Kidney (tissue), 22 donors: ENCODE measurements at places on chromosomes 2 and 18. TPM values are rescaled to one million over a fixed set of nuclear protein-coding genes. Genes with fewer than 3 reads are reported as not detected.

NOP58 gene
- 57.1 TPM for total RNA-seq

GRCh38 chr2:102436323-102436722 is 13.4 kb downstream of the IL18RAP start:
- no peak overlapping the region for H3K27ac ChIP-seq
- H3K4me1 ChIP-seq: no peaks in the 10 kb centered on the region
- H3K4me3 ChIP-seq: no peak overlapping the region
- H3K36me3 ChIP-seq: no peaks in the 10 kb centered on the region
- H3K27me3 ChIP-seq: no peaks in the 10 kb centered on the region
- DNase-seq: no peak

UGT1A10 gene
- not detected for total RNA-seq

DNA sequence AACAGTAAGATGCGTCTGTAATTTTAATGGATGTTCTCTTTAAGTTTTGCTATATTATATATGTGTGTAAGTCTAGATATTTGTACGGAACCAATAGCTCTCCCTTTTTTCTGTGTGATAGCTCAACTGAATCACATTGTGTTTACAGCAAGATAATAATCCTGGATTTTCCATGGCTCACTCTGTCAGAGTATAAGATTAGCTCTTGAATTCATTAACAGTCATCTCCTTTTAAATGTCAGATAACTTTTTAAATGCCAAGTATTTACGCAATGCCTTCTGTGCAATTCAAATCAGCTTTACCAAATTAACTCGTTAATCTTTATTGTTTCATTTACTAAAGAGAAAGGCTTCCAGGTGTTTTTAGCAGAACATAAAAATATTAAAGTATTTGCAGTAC is 76.9 kb downstream of the KIAA2012 start:
- no peak overlapping the region for H3K27ac ChIP-seq
- DNase-seq: no peak
- H3K36me3 ChIP-seq: no peaks in the 10 kb centered on the region
- H3K4me1 ChIP-seq: no peaks in the 10 kb centered on the region

DNA sequence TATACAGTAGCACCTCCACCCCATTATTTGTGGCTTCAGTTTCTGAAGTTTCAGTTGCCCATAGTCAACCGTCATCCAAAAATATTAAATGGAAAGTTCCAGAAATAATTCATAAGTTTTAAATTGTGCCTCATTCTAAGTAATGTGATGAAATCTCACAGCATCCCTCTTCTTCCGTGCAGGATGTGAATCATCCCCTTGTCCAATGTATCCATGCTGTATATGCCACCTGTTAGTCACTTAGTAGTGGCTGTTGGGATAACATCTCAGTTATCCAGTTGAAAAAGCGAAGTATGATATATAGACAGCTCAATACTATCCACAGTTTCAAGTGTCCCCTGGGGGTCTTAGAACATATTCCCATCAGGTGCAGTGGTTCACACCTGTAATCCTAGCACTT is 119.1 kb upstream of the OTX1 start:
- DNase-seq: no peak
- no peaks in the 10 kb centered on the region for H3K27me3 ChIP-seq
- H3K27ac ChIP-seq: no peak overlapping the region
- H3K4me1 ChIP-seq: no peaks in the 10 kb centered on the region
- no peak overlapping the region for H3K4me3 ChIP-seq

DNA sequence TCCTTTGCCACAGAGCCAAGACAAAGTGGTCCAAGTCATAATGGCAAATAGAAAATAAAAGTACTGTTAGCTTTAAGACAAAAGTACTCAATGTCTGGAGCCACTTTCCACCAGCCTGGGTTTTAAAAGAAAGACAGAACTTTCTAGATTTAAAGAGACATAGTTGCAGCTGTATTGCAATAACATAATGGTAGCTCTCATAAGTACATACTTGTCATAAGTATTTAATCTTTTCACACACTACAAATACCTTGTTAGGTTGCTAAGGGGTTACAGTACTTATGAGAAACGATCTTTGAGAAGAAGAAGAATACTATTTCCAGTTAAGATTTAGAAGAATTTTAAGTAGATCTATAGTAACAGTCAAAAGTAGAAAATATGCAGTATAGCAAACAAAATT is 28.9 kb upstream of the AQP4 start:
- no peaks in the 10 kb centered on the region for H3K36me3 ChIP-seq
- no peaks in the 10 kb centered on the region for H3K27me3 ChIP-seq
- no peak overlapping the region for H3K27ac ChIP-seq
- no peaks in the 10 kb centered on the region for H3K4me1 ChIP-seq
- DNase-seq: no peak
- H3K4me3 ChIP-seq: no peak overlapping the region

STAT4 gene
- 8.5 TPM for total RNA-seq

C1QL2 gene
- total RNA-seq: not detected

DNA sequence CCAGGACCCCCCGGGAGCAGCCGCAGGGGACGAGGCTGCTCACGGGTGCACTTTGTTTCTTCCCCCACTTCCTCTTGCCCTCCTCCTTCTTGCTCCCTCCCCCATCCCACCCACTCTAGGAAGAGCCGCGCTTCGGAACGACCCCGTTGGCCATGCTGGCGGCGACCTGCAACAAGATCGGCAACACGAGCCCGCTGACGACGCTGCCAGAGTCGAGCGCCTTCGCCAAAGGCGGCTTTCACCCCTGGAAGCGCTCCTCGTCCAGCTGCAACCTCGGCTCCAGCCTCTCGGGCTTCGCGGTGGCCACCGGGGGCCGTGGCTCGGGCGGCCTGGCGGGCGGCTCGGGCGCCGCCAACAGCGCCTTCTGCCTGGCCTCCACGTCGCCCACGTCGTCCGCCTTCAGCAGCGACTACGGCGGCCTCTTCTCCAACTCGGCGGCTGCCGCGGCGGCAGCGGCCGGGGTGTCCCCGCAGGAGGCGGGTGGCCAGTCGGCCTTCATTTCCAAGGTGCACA is 1.3 kb downstream of the SP9 start:
- no peaks in the 10 kb centered on the region for H3K36me3 ChIP-seq
- peaks cover 11% of the 10 kb centered on the region for H3K4me1 ChIP-seq

CPLX4 gene
- total RNA-seq: not detected

LRRTM1 gene
- total RNA-seq: 0.09 TPM

EGR4 gene
- total RNA-seq: not detected

DNA sequence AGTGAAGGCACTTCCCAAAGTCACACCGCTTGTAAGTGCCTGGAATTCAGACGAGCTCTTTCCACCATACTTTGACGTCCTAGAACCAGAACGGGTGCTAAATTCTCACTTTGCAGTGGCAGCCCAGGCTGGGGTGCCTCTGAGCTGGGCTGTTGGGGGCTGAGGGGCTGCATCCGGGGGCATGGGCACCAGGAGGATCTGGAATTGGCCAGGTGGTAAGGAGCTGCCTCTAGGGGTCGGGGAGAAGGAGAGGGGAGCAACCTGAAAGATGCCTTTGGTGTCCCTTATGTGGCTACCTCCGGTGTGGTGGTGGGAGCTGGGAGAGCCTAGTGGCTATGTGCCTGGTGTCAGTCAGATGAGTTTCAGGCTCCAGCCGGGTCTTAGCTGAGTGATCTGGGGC is 7.1 kb downstream of the ATOH8 start:
- H3K4me3 ChIP-seq: no peak overlapping the region
- no peaks in the 10 kb centered on the region for H3K27me3 ChIP-seq
- no peak for DNase-seq
- no peak overlapping the region for H3K27ac ChIP-seq
- H3K36me3 ChIP-seq: no peaks in the 10 kb centered on the region
- no peaks in the 10 kb centered on the region for H3K4me1 ChIP-seq

COBLL1 gene
- total RNA-seq: 205 TPM

DNA sequence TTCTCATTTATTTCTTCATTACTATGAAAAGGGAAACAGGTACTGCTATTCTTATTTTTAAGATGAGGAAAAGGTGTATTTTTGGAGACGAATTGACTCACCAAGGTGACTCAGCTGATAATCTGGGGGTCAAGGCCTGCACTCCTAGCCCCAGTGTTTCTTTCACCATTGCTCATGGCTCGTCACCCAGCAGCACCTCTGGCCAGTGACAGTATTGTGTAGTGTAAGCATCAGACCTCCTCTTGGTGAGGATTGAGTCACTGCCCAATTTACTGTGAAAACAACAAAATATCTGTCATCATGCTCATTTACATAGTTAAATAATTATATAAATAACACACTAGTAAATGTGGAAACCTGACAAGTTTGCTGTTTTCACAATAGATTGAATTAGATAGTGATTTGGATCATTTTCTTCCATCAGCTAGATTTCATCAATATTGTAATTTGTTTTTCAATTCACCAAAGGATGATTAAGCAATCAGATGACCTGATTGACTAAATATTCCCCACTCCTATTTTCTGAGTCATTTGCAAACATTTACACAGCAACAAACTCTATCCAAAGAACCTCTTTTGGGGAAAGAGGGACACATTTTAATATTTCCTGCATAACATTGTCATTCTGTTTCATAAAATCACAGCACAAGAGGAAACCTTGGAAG is 492.8 kb upstream of the RAB12 start:
- H3K4me1 ChIP-seq: no peaks in the 10 kb centered on the region
- no peak for DNase-seq
- H3K27me3 ChIP-seq: no peaks in the 10 kb centered on the region
- no peak overlapping the region for H3K4me3 ChIP-seq

DNA sequence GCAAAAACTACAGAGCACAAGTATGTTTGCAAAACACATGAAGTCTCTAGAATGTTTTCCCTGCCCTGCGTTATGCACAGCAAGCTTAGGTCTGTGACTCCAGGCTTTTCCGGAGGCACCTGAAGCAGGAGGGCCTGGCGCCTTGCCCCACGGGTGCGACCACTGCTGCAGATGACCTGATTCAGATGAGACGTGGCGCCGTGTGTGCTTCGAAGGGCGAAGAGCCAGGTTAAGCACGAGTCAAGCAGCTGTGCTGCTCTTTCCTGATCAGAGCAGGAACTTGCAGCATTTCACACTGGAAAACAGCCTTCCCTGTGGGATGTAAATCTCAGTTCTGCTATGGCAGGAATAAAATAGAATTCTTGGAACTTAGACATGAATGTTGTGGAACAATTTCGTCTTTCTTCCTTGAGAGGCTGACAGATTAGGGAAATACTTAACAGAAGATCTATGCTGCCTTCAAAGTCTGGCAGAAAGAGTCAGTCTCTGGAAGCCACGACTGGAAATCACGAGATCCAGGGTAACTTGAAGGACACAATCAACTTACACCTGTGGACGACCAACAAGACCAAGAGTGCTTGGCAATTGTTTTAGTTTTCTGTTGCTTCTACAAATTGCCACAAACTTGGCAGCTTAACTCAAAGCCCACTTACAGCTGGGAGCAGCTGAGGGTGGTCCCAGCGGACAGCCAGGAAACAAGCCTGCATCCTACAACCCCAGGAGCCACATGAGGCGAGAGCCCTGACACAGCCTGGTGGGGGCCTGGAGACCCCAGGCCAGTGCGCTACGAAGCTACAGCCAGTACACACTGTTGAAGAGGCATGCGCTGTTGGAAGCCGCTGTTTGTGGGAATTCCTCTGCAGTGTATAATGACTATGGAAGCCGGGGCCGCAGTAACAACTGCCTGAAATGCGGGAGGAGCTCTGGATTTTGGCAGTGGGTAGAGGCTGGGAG is 42.9 kb downstream of the EIPR1 start:
- no peak for DNase-seq
- no peak overlapping the region for H3K4me3 ChIP-seq
- no peaks in the 10 kb centered on the region for H3K4me1 ChIP-seq
- H3K27ac ChIP-seq: peak overlapping the region; percentile 26

IL18RAP gene
- total RNA-seq: 2.0 TPM

GRCh38 chr18:76315722-76316230 is 179.3 kb downstream of the ZNF516 start:
- H3K27ac ChIP-seq: no peak overlapping the region
- no peak overlapping the region for H3K4me3 ChIP-seq
- H3K27me3 ChIP-seq: no peaks in the 10 kb centered on the region
- no peaks in the 10 kb centered on the region for H3K36me3 ChIP-seq

DNA sequence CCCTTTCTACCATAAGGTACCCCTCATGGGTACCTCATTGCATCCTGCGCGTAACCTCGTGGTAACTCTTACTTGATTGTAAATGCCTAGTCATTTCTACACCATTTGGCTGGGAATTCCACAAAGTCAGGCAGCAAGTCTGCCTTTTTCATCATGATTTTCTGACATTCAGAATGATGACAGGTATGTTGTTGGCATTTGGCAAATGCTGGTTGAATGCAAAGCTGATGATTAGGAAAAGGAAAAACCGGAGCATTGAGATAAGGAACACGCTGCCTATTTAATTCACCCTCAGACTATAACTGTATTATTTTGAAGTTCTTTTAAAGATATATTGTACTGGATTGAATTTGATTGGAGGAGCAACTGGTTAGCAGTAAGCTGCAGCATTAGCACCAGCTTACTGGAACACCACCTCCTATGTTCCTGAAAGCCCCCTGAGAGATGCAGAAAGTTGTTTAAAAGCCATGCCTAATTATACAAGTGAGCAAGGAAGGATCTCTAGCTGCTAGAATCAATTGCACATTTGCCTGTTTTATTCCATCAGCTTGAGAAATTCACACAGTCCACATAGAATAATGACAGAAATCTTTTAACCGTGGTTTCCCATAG is 520.1 kb downstream of the LRP1B start:
- H3K4me1 ChIP-seq: no peaks in the 10 kb centered on the region
- H3K36me3 ChIP-seq: no peaks in the 10 kb centered on the region
- no peak overlapping the region for H3K27ac ChIP-seq
- no peak for DNase-seq

CCDC74B gene
- 4.5 TPM for total RNA-seq

GRCh38 chr2:237109421-237109934 is 23.8 kb downstream of the COPS8 start:
- H3K4me3 ChIP-seq: no peak overlapping the region
- no peak for DNase-seq
- H3K27me3 ChIP-seq: no peaks in the 10 kb centered on the region
- no peak overlapping the region for H3K27ac ChIP-seq

DNA sequence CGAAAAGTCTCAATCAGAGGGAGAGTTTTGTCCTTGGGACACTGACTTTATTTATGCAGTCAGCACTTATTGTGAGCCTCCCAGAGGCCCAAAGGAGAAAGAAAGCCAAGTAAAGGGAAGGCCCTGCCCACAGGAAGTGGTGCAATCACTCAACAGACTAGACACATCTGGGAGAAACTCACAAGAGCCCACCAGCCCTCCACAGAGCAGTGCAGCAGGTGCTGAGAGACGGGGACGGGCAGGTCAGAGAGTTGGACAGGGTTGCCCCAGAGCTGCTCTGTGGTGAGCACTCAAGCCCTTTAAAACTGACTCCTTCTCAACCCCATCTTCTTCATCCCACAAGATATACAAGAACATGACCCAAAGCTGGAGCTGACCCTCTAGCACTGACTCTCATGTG is 96.0 kb downstream of the TFCP2L1 start:
- no peaks in the 10 kb centered on the region for H3K27me3 ChIP-seq
- no peak overlapping the region for H3K4me3 ChIP-seq
- no peak overlapping the region for H3K27ac ChIP-seq
- no peak for DNase-seq
- peaks cover 4% of the 10 kb centered on the region for H3K4me1 ChIP-seq

TMEM247 gene
- not detected for total RNA-seq

DNA sequence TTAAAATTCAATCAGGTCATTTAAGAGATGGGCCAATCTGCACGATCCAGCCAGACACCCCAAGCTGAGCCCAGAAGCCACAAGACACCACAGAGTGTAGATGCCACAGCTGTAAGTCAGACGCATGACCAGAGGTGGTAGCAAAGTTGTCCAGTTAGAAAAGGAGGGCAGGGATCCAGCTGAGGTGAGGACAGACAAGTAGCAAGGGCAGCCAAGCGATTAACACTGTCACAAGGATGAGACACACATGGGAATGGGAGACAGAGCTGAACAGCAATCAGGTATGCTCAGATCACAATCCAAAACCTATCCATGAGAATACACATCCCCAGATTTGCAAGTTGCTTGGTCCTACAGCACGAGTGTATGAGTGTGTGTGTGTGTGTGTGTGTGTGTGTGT is 143.4 kb upstream of the STK17B start:
- no peak overlapping the region for H3K27ac ChIP-seq
- no peaks in the 10 kb centered on the region for H3K4me1 ChIP-seq
- no peak for DNase-seq
- no peaks in the 10 kb centered on the region for H3K27me3 ChIP-seq
- no peak overlapping the region for H3K4me3 ChIP-seq
